ENCODE measurements at places on chromosomes 2 and 18.

GRCh38 chr2:30108851-30109250, 38.0 kb upstream of the YPEL5 start:
- no peaks in the 10 kb centered on the region for H3K27me3 ChIP-seq
- H3K36me3 ChIP-seq, result no peaks in the 10 kb centered on the region
- no peak overlapping the region for H3K27ac ChIP-seq
- no peak for DNase-seq
- H3K4me1 ChIP-seq, result no peaks in the 10 kb centered on the region
- H3K4me3 ChIP-seq, result no peak overlapping the region

GRCh38 chr2:69652206-69652605, 8.7 kb upstream of the AAK1 start:
- DNase-seq, result peak; percentile 18
- H3K27ac ChIP-seq, result peak overlapping the region; percentile 73
- no peaks in the 10 kb centered on the region for H3K27me3 ChIP-seq
- no peak overlapping the region for H3K4me3 ChIP-seq
- H3K36me3 ChIP-seq, result peaks cover 4% of the 10 kb centered on the region
- H3K4me1 ChIP-seq, result peaks cover 50% of the 10 kb centered on the region

DNA sequence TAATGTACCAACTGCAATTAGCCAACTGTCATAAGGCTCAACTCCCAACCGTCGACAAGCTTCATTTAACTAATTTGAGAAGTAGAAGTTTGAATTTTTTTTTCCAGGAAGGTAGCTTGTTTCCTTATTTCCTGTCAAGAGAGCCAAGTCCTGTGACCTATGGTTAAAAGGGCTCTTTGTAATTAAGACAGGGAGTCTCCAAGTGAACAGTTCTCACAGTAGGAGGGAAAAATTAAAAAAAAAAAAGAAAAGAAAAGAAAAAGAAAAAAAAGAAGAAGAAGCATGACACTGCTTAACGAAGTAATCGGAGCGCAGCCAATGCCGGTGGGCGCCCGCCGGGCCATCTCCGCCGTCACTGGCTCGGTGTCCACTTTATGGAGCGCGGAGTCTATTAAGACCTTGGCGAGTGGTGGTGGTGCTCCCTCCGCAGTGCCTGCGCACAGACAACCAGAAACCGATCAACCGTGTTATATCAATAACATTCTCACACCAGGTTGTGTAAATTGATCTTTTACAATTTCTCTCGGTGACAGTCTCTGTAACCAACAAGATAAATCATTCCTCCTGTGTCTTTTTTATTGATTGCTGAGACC, 197.2 kb upstream of the POU3F3 start:
- no peak overlapping the region for H3K27ac ChIP-seq
- no peak overlapping the region for H3K4me3 ChIP-seq
- H3K36me3 ChIP-seq, result no peaks in the 10 kb centered on the region
- H3K4me1 ChIP-seq, result peaks cover 14% of the 10 kb centered on the region
- H3K27me3 ChIP-seq, result peaks cover 22% of the 10 kb centered on the region
- no peak for DNase-seq

- no peaks in the 10 kb centered on the region for H3K27me3 ChIP-seq
- H3K27ac ChIP-seq, result no peak overlapping the region
- no peaks in the 10 kb centered on the region for H3K36me3 ChIP-seq
Observed at GRCh38 chr18:41666231-41666630, 288.8 kb upstream of the PIK3C3 start.

GRCh38 chr18:49100226-49100968, 149.6 kb upstream of the SMAD7 start:
- H3K27me3 ChIP-seq, result no peaks in the 10 kb centered on the region
- H3K4me3 ChIP-seq, result no peak overlapping the region
- peaks cover 4% of the 10 kb centered on the region for H3K4me1 ChIP-seq
- no peak for DNase-seq

- no peak overlapping the region for H3K27ac ChIP-seq
- H3K27me3 ChIP-seq, result no peaks in the 10 kb centered on the region
- no peak for DNase-seq
- no peaks in the 10 kb centered on the region for H3K36me3 ChIP-seq
Observed at GRCh38 chr2:166700079-166700478, 188.2 kb upstream of the XIRP2 start.

GRCh38 chr2:10659898-10660568, 29.7 kb downstream of the NOL10 start:
- peaks cover 34% of the 10 kb centered on the region for H3K36me3 ChIP-seq
- no peak overlapping the region for H3K27ac ChIP-seq
- peak; percentile 58 for DNase-seq
- H3K4me1 ChIP-seq, result peaks cover 16% of the 10 kb centered on the region

DNA sequence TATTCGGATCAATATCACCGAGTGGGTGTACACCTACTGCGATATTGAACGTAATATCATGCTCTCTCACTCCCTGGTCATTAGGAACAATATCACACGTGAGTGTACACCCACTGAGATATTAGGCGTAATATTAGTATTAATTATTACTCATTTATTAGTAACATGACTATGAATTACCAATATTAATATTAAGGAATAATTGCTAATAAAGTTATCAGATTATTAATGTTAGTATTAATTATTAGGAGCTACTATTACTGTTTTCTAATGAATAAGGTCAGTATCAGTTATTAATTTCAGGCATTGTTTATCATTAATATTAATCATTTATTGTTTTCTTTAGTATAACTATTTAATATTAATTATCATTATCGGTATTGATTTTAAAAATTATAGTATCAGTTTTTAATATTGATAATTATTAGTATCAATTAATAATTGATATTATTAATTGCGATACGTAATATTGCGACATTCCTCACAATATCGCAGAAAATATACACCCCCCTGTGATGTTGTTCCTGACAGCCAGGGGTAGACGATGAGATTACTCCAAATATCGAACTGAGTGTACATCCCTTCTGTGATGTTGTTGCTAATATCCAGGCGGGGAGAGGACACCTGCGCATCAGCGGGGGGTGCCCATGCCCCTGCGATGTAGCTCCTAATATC, 84.2 kb downstream of the DAPL1 start:
- H3K27ac ChIP-seq, result no peak overlapping the region
- H3K36me3 ChIP-seq, result no peaks in the 10 kb centered on the region
- H3K27me3 ChIP-seq, result no peaks in the 10 kb centered on the region
- H3K4me1 ChIP-seq, result no peaks in the 10 kb centered on the region
- no peak overlapping the region for H3K4me3 ChIP-seq

DNA sequence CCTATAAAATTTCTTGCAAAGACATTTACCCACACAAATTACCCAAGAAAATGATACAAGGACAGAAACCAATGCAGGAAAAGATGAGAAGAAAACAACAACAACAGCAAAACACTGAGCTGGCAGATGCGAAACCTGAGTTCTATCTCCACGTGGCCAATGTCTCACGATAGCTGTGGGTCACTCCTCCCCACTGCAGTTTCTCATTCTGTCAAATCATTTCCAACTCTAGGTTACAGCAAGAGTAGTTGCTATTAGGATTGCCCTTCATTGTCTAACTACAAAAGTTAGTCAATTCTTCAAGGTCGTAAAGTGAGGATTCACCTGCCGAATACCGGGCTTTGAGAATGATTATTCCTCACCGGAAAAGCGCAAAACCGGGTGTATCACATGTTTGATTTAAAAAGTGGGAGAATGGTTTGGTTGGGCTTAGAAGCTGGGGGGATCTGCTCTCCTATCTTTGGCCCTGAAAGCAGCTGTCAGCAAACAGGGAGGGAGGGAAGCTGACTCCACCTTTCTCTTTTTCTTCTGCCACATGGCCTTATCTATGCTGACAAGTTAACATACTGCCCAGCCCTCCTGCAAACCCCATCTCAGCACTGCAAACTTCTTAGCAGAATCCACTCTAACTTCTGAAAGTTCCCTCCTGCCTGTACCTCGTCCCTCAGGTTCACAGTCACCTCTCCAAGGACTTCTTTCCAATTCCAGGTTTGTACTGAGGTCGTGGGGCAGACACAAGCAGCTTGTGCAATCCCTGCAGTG, 473.0 kb downstream of the SOX11 start:
- H3K27me3 ChIP-seq, result no peaks in the 10 kb centered on the region
- no peak for DNase-seq
- no peak overlapping the region for H3K4me3 ChIP-seq
- H3K27ac ChIP-seq, result no peak overlapping the region
- H3K36me3 ChIP-seq, result no peaks in the 10 kb centered on the region

GRCh38 chr18:58865033-58865590, 435 bp downstream of the ZNF532 start:
- peaks cover 3% of the 10 kb centered on the region for H3K4me1 ChIP-seq
- peaks cover 68% of the 10 kb centered on the region for H3K27me3 ChIP-seq
- H3K4me3 ChIP-seq, result no peak overlapping the region

DNA sequence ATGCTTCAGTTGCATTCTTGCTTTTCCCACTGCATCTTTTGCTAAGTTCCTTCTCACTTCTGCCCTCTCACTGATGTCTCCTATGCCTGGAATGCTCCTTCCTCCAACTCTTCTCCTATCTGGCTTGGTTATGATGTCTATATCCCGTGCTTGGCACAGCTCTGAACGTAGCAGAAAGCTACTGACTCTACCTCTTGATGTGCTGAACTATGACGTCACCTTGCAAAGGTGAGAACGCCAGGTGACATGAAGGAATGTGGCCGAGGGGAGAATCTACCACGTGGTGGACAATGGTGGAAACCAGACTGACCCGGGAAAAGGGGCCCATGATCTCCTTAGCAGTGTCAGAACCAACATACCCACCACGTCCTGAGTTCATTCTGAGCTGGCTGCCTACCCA, 209.7 kb downstream of the SH3BP4 start:
- no peak overlapping the region for H3K4me3 ChIP-seq
- no peaks in the 10 kb centered on the region for H3K27me3 ChIP-seq
- H3K27ac ChIP-seq, result no peak overlapping the region
- no peak for DNase-seq

DNA sequence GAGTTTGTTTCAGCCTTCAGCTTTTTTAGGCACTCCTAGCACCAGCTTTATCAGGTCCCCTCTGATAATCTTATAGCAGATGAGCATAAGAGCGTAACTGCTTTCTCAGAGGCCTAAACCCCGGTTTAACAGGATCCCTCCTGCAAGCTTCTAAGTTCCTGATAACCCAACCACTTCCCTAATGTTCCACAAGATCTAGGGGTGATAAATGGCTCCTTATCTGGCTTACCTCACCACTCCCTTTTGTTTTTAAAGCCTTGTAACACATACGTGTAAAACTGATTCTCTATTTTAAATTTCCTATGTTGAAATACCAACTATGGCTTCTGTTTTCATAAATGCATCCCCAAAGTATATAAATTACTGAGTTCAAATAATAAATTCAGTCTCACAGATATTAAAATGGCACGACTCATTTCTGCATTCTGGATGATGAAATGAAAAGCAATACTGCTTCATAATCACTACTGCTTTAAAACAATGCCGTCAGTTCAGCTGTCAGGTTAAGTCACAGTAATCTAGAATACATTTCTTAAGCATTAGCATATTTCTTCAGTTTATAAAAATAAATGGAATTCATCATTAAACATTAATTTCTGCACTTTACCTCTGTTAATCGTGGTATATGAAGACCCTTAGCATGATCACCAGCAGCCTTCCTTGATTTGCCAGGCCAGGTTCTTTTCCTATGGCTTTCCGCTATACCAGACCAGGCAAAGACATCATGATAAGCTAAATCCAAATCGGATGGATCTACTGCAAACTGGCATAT, 126.3 kb downstream of the C2orf74 start:
- no peak for DNase-seq
- H3K27me3 ChIP-seq, result no peaks in the 10 kb centered on the region
- H3K36me3 ChIP-seq, result peaks cover 34% of the 10 kb centered on the region
- H3K27ac ChIP-seq, result no peak overlapping the region
- H3K4me1 ChIP-seq, result peaks cover 16% of the 10 kb centered on the region

DNA sequence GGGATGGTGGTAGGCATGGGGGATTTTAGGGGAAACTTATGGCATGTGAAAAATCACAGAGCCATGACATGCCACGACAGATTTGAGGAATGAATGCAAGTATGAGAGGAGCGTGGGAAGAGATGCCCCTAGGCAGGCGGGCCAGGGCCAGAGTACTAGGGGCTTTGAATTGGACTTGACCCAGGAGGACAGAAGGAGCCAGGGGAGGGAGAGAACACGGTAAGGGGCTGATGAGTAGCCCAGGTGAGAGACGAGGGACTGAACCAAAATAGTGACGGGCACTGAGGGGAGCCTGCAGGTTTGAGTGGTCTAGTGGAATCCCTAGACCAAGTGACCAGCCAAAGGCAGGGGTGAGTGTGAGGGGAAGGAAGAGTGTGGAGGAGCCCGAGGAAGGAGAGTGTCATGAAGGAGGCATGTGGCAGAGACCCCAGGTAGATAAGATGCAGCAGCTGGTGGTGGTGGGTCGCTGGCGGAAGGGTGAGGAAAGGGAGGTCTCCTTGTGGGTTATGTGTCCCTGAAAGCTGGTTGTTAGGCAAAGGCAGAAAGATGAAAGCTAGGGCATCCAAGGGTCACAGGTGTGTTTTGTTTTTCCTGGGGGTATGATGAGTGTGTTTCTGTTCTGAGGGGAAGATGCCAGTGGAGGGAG, 48.7 kb downstream of the ZBTB7C start:
- H3K4me3 ChIP-seq, result no peak overlapping the region
- H3K27me3 ChIP-seq, result no peaks in the 10 kb centered on the region
- no peaks in the 10 kb centered on the region for H3K36me3 ChIP-seq
- H3K27ac ChIP-seq, result no peak overlapping the region

DNA sequence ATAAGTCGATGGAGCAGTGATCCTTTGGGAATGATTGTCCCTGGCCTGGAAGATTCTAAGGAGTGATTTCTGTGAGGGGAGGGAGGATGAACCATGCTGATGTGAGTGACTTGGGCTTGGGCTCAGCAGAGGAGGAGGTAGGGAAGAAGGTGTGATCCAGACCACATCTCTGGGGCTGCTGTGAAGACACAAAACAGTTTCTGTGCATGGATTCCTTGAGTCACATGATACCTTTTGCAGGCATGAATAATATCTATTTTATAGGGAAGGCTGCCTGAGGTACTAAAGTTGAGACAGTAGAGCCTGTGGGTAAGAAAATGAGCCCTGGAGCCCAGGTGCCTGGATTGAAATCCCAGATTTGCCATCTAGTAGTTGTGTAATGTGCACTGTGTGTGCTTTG, 29.8 kb downstream of the SLC1A4 start:
- H3K4me3 ChIP-seq, result no peak overlapping the region
- peaks cover 79% of the 10 kb centered on the region for H3K36me3 ChIP-seq
- peak overlapping the region; percentile 61 for H3K27ac ChIP-seq

GRCh38 chr2:1931003-1931914, 186.9 kb upstream of the PXDN start:
- H3K4me3 ChIP-seq, result no peak overlapping the region
- no peaks in the 10 kb centered on the region for H3K36me3 ChIP-seq
- H3K4me1 ChIP-seq, result no peaks in the 10 kb centered on the region
- H3K27me3 ChIP-seq, result no peaks in the 10 kb centered on the region
- H3K27ac ChIP-seq, result no peak overlapping the region
